ENCODE measurements at places on chromosomes 16 and 17.

DNA sequence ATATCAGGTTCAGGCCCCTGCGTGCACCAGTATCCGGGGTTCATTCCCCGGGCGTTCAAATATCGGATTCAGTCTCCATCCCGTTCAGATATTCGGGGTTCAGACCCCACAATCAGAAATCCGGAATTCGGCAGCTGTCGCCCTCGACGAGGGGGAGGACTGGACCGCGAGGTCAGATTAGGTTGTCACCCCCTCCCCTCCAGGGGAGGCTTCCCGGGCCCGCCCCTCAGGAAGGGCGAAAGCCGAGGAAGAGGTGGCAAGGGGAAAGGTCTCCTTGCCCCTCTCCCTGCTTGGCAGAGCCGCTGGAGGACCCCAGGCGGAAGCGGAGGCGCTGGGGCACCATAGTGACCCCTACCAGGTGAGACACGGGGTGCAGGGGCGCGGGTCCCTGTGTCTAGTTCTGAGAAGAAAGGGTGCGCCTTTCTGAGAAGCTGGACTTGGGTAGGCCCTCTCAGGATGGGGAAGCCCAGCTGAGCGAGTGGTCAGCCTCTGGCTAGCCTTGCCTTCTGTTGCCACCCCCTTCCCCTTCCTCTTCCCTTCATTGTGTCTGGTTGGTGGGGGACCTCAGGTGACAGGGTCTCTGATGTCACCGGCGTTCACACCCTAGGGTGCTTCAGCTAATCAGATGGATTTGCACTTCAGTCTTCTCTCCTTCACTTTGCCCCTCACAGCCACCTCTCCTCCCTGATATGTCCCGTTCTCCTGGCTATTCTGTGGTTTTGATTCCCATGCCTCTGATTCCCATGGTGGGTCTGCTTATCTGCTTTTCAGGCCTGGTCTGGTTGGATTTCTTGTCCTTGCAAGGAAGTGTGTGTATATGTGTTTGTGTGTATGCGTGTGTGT is 844 bp downstream of the TAOK2 start:
- DNase-seq = peak; percentile 89

- no peak for DNase-seq
These were observed 31.2 kb downstream of the TRIM16 start for GRCh38 chr17:15652960-15653359.

DNA sequence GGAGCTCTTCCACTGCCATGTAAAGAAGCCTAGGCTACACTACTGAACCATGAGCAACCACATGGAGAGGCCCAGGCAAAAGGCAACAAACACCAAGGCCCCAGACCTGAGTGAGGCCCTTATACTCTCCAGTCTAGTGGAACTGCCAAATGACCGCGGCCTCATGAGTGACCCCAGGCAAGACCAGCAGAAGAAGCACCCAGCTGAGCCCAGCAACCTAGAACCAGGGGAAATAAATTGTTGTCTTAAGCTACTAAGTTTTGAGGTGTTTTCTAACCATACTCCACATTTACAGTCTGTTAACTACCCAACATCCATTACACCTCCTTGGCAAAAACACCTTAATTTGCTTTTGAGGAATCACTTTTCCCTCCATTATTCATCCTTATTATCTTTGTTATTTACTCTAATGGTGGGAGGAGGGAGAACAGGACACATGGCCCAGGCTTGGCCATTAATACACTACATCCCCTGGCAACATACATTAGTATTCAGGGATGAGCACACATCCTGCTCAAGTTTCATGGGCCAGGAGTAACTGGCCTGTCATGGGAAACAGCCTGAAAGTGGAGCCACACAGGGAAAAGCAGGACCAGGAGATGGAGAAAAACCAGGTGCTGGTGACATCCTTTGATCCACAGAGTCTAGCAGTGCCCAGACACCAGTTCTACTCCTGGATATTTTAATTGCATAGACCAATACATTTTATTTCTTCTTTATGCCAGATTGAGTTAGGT is 26.2 kb downstream of the SLC39A11 start:
- DNase-seq = no peak

DNA sequence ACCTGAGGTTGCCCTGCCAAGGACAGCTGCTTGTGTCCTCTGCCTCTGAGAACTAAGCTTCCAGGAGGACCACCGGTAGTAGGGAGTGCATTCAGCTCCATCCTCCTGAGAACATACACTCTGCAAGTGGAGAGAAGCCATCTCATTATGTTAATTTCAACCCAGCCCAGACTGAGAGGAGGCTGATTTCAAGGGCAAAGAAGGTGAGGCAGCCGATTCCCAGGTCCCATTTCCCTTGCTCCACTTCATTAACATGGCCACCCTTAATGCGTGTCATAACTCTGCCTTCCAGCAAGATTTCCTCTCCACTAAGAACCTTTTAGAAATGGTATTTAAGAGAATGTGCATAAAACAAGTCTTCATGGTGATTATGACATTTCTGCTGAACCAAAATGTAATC is 72.5 kb downstream of the CDH13 start:
- no peak for DNase-seq

DNA sequence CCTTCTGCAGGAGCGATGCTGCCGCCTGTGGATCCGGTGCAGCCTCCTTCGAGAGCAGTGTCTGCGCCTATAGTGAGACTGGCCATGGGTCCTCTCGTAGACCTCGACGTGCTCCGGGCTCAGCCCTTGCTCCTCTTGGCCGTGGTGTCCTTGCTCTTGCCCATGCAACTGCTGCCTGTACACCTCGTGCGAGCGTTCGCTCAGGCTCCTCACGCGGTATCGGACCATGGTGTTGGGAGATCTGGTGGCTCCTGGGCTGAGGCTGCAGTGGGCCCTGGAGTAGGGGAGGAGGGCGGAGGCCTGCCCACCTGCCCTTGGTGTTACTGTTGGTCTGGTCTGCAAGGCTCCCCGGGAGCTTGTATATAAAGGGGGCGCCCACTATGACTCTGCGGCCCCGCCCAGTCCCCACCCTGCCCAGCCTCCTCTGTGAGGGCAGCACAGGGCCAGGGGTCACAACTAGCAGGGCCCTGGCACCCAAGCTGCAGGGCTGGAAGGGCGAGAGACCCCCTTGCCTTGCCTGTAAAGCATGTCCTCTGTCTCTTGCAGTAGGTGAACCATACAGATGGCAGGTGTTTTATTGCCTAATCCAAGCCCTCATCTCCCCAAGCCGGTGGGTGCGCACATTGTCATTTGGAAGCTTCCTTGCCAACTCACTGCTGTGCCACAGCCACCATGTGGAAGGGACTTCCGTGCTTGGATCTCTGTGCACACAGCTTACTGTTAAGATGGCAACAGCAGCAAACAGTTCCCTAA is at the start of gene PRM2:
TSS of gene PRM2 (minus strand) at position 338 of the 753 bp plus-strand sequence. CDS start at position 228, 110 bp downstream.
- DNase-seq = no peak

- no peak for DNase-seq
These were observed 16.8 kb downstream of the GALNS start for GRCh38 chr16:88839745-88840599.

- no peak for DNase-seq
These were observed 281.3 kb downstream of the IRF8 start for GRCh38 chr16:86180244-86180643.

All from mesenteric fat pad (tissue), 1 donor.